ENCODE measurements at places on chromosomes 7 and 10.

- no peak for DNase-seq
Measured at GRCh38 chr7:33354201-33354600, 224.8 kb downstream of the BBS9 start.

DNA sequence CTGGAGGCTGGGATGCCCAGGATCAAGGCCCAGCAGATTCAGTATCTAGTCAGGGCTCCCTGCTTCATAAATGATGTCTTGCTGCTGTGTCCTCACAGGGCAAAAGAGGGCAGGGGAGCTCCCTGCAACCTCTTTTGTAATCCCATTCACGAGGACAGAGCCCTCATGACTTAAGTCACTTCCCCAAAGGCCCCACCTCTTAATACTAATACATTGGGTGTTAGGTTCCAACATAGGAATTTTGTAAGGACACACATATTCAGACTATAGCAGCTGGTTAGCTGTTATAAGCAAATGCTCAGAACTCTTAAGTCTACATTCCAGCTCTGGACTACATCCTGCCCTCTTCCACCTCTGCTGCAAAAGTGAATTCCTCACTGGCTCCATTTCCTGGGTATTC is 63.0 kb downstream of the VOPP1 start:
- no peak for DNase-seq

- no peak for DNase-seq
Measured at GRCh38 chr10:74282151-74282847, 131.3 kb downstream of the ADK start.

GRCh38 chr10:22978918-22979317 is 51.1 kb downstream of the ARMC3 start:
- DNase-seq, result no peak

DNA sequence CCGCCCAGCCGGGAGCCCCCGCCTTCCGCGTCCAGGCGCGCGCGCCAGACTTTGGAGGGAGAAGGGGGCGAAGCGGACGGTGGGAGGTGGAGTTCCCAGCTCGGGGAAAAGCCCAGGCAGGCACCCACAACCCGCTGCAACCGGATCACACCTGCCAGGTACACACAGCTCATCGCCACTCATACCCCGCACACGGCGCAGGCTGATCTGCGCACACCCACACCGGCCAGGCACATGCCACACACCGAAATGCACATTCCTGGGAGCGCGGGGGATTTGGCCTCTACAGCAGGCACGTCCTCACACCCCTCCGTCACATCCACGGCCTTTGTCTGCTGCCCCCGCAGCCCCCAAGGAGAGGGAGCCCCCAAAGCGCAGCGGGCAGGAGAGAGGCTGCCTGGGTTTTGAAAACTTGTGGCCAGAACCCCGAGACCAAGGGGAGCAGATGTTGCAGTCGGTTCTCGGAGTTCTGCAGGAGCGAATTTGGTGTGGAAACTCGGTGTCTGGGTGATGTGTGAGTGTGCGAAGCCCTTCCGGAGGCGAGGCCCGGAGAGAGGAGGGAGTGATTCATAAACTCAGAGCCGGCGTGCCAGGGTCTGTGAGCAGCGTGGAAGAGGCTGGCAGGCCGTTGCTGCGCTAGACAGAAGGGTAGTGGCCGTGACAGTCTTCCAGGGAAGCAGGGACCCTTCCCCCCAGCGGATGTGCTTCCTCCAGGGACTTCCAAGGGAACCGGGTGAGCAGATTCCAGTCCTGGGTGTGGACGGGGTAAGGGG is 734 bp downstream of the CHST3 start:
- no peak for DNase-seq

DNA sequence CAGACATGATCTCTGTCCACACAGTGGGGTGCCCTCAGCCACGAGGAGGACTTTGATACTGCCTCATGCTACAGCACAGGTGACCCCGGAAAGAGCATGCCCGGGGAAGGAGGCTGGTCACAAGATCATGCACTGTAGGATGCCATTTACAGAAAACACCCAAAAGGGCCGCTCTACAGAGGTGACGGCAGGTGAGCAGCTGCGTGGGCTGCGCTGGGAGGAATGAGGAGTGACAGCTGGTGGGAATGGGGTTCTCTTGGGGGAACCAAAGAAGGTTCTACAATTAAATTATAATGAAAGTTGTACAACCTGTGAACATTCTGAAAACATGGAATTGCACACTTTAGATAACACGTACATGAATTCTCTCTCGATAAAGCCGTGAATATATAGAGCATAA is 12.0 kb downstream of the INTS1 start:
- DNase-seq, result no peak

DNA sequence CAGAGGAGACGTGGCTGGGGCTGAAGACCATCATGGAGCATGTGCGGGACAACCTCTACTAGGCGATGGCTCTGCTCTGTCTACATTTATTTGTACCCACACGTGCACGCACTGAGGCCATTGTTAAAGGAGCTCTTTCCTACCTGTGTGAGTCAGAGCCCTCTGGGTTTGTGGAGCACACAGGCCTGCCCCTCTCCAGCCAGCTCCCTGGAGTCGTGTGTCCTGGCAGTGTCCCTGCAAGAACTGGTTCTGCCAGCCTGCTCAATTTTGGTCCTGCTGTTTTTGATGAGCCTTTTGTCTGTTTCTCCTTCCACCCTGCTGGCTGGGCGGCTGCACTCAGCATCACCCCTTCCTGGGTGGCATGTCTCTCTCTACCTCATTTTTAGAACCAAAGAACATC is 22.0 kb upstream of the CPA5 start:
- no peak for DNase-seq

- DNase-seq, result no peak
Measured at GRCh38 chr7:1322240-1323110, 89.8 kb downstream of the UNCX start.

DNA sequence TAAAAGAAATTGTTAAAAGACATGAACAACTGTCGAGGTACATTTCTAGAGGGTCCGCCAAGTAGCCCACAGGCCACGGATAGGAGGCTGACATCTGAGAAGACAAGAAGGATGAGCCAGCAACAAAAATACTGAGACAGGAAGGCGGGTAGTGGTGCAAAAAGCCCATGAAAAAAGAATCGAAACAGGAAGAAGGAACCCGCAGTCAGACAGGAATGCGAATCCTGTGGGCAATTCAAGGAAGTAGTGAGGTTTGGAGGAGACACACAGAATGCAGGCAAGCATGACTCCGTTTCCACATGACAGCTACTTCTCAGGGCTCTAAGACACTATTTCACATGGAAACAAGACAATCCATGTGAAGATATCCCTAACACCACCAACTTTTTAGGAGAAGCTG is 125.2 kb downstream of the DOCK4 start:
- no peak for DNase-seq

GRCh38 chr10:59456199-59456598 is 93.8 kb upstream of the FAM13C start:
- no peak for DNase-seq

DNA sequence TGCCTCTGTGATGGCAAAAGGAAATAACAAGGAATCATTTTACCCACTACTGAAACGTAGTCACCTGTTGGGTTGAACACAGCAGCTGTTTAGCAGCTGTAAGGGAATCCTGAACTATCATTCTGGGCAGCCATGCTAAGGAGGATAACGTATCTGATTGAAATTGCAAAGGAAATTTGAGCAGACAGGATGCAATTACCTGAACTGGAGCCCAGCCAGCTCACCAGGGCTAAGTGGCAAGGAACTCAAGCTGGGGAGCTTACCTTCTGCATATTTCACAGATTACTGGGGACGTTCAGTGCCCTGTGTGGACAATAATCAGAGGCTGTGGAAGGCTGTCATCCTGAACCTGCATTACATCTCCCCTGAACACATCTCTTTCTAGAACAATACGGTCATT is 650.5 kb downstream of the SORCS3 start:
- DNase-seq, result no peak

GRCh38 chr7:22295402-22296264 is 61.3 kb downstream of the RAPGEF5 start:
- DNase-seq, result no peak

GRCh38 chr7:155584763-155585531 is 38.6 kb upstream of the CNPY1 start:
- DNase-seq, result no peak

DNA sequence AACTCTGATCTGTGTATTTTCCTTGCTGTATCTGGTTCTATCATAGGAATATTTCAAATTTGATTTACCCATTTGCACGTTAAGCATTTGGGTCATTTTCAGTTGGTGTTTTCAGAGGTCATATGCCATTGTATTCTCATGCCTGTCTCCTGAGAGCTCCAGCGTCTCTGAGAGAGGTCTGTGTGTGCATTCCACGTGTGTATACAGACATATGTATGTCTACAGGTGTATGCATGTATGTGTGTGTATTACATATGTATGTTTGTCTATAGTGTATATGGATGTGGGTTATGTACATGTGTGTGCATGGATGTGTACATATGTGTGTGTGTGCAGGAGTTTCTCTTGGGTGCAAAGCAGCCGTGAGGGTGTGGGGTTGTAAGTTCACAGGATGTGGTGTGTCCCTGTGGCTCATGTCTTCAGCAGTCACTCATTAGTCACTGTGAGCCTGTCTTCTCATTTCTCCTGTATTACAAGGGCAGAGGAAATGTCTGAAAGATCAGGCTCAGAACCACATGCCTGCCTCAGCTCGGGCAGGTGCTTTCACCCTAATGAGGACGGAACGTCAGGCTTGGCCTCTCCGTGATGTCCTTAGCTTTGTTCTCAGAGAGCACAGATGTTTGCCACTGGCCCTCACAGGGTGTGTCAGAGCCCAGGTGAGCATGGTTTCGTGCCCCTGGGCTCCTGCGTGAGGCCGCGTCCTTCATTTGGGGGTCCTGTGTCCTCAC is 101.6 kb downstream of the NKX6-2 start:
- DNase-seq, result no peak

- peak; percentile 69 for DNase-seq
Measured at GRCh38 chr7:33109005-33109757, at the start of gene RP9. TSS of gene RP9 (minus strand) at chr7:33109404. CDS start at chr7:33109372, 32 bp downstream.

DNA sequence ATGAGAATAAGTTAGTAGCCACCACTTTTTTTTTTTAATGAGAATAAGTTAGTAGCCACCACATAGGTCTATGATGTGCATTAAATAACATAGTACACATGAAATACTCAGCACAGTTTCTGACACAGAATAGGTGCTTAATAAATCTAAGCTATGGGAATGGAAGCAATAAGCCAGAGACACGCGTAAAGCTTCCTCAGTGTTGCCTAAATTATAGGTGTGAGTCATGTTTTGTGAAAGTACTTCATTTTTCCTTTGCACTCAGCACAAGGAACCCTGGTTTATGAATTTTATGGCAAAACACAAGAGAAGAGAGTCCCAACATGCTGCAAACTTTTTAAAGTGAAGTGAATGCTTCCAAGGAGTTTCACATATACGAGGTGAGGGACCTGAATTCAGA is 267.4 kb downstream of the RNLS start:
- DNase-seq, result no peak

DNA sequence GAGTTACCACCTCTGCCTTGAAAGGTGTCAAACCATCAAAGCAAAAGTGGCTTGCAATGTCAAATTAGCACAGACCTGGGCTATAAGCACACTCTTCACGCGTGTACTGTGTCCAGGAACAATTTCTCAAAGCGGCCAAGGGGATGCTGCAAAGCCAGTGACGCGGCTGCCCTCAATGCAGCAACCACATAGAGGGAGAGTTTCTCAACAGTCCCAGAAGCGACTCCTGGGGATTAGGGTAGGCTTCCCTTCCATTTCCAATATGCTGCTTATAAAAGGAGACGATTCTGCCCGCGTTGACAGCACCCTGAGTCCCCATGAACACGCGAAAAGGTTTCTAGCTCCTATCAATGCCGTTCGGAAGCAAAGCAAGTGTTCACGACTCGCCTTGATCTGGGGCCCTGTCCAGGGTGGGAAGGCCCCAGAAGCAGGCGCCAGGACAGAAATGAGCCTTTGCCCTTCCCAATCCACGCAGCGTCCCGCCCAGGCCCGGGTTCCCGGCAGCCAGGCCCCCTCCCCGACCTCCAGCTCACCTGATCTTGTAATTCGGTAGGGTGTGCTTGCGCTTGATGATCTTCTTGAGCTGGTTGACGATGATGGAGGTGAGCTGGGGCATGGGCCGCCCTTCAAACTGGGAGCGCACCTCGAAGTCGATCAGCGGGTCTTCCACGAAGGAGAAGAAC is 1.3 kb downstream of the PDZD8 start:
- no peak for DNase-seq

- DNase-seq, result no peak
Measured at GRCh38 chr7:55056577-55057480, 38.0 kb downstream of the EGFR start.

DNA sequence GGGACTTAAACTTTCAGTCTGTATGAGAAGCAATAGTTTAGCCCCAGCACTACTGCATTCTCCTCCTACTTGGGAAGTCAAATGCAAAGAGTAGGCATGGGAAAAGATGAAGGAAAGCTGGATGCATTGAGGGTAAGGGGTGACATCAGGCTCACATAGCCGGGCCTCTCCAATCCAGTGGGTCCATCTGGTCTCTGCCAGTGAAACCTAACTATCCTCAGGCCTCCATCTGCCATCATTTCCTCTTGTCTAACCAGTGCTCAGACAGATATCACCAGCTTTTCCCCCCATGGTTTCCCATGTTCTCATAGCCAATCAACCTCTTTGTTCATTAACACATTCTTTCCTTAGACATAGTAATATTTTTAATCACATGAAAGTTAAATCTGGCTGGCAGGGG is 118.3 kb downstream of the DGKI start:
- DNase-seq, result no peak

- DNase-seq, result no peak
Measured at GRCh38 chr10:51246156-51246555, 171.9 kb downstream of the PRKG1 start.

- DNase-seq, result no peak
Measured at GRCh38 chr10:113329121-113329596, 223.7 kb upstream of the HABP2 start.

DNA sequence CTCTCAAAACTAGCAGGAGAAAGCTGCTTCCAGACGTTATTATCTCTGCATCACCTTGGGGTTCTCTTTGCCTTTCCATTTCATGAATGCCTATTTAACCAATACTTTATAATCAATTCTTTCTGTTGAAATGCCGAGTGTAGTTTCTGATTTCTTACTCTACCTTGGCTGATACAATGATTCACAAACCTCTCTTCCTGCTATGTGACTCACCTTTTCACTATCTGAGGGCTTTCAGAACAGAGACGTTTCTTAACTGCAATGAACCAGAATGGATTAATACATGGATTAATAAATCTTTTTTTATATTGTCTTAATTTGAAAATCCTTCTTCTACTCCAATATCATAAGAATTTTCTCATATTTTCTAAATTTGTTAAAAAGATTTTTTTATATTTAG is 46.4 kb upstream of the ZNF746 start:
- DNase-seq, result no peak

DNA sequence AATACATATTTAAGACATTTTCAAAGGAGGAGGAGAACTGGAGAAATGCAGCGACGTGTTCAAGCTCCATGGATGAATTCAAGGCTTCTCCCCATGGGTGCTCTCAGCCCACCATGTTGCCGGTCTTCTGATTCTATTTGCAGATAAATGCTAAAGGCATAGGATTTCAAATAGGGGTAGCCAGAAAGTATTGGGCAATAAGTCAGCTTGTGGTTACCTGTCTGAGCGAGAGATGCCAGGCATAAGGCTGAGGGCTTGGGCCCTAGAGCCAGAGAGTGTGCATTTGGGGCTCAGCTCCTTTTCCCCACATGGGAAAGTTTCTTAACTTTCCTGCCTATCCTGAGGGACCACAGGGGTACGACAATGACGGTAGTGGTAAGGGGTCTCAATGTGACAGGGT is 180.0 kb downstream of the PARD3 start:
- no peak for DNase-seq

- DNase-seq, result no peak
Measured at GRCh38 chr10:31508234-31508633, 189.2 kb downstream of the ZEB1 start.

Data from NCI-H1930 (cell line).